ENCODE measurements at places on chromosomes 5 and 9.

GRCh38 chr9:97984188-97985057 lies 1.3 kb downstream of the ANP32B start:
- peak; percentile 50 for DNase-seq

GRCh38 chr5:55633574-55634208 lies 78.4 kb downstream of the SLC38A9 start:
- peak; percentile 9 for DNase-seq

DNA sequence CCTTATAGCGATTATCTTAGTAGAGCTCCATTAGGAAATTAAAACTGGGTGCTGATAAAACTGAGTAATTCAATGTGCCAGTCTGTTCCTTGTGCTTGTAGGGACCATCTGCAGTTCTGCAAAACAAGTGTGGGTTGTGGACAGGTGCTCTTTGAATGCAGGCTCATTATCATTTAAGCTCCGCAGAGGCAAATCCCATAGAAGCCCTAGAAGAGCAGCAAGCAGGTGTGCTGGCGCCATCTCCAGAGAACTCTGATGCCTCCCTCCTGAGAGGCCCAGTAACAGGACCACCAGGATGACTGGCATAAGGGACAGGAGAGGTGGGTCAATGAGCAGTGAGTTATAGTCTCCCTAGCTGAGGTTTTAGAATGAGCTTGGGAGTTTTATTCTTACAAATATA lies 1342.4 kb upstream of the DMAC1 start:
- no peak for DNase-seq

GRCh38 chr9:16475257-16475656 lies 395.2 kb downstream of the BNC2 start:
- DNase-seq = no peak

DNA sequence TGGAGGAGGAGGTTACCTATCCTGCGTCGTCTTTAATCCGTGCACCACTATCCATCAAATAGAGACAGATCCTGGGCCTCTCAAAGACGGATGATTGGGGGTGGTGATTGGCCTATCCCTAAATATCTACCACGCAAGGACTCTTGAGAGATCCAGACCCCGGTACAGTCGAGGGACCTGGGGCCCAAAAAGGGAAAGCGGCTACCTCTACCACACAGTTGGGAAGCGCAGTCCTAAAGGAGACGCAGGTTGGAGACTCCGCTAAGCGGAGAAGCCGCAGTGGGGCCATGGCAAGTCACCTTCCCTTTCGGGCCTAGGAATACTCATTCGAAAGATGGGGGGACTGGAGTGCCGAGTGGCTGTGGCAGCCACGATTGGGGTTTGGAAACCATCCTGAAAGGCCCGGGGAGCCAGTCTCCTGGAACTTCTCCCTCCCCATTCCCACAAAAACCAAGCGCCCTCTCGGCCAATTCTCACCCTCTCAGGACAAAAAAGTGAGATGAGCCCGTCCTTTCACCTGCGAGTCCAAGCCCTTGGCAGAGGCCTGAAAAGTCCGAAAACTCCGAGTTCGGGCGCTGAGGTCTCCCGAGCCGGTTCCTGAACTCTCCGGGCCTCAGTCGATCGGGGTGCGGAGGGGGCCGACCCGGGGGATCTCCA lies 499 bp upstream of the FOXE1 start:
- no peak for DNase-seq

- DNase-seq = no peak
These were observed 22.6 kb upstream of the CEP72 start for GRCh38 chr5:589588-589987.

GRCh38 chr5:119378075-119378700 lies 22.4 kb downstream of the TNFAIP8 start:
- DNase-seq = no peak

DNA sequence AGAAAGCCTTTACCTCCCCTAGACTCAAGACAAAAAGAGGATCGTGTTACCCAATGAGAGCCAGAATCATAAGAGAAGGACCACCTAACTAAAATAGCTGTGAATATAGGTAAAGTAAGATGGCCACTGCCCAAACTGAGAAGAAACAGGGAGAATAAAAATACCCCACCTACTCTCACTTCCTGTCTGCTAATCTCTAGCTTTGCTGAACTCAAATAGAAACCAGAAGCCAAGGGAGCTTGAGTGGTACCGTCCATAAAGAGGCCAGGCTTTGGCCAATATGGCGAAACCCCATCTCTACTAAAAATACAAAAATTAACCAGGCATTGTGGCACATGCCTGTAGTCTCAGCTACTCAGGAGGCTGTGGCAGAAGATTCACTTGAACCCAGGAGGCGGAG lies 123.0 kb upstream of the FST start:
- DNase-seq = no peak

DNA sequence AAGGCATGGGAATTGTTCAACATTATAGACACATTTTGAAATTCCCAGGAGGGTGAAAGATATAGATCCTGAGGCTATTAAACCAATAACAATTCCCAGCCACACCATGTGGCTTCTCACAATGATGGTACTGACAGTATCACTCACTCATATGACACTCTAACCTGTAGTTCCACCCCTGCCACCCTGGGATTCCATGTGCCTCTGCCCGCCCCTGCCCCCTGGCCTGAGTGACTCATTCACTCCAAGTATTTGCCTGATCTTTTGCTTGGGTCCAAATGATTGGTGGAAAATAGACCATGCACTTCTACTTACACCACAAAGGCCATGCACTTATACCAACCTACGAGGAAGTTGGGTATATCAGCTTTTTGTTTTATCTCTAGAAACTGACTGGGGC lies 305.2 kb upstream of the DAB2 start:
- no peak for DNase-seq

DNA sequence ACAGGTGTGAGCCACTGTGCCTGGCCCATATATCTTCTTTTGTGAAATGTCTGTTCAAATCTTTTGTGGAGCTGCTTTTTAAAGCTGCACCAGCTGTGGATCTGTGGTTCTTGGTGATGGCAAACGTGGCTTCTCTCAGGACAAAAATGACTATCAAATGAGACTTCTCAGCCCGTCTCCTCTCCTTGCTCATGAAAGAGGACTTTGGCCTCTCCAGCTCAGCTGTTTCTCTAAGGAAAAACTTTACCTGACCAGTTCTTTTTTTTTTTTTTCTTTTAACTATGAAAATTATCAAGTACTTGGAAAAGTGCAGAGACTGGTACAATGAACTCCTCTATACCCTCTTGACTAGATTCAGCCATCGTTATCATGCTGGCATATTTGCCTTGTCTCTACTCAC lies 44.8 kb downstream of the RALGPS1 start:
- DNase-seq = no peak

- no peak for DNase-seq
These were observed 9.0 kb upstream of the NSD1 start for GRCh38 chr5:177124486-177124991.
